ENCODE measurements at places on chromosomes 7 and 10.

DNA sequence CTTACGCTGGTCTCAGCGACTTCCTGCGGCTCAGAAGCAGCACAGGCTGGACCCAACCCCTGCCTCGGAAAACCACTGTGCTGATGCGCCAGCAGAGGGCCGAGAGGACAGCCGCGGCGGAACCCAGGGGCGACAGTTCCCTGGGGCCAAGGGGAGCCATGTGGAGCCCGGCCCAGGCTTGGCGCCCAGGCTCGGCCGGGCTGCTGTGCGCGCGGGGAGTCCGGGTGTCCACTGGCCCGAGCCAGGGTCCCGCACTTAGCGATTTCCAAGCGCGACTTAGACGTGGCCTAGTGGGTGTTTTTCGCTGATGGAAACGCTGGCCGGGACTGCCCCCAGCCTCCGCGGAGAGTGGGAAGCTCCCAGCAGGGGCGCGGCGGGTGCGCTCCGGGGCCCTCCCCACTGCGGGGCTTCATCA lies 18.6 kb upstream of the ZNF32 start:
- DNase-seq: no peak

- DNase-seq: no peak
Observed at GRCh38 chr7:70805360-70805759, 326.6 kb upstream of the GALNT17 start.

- no peak for DNase-seq
Observed at GRCh38 chr7:226281-226895, 34.0 kb downstream of the FAM20C start.

- DNase-seq: no peak
Observed at GRCh38 chr10:14172336-14172950, 158.3 kb downstream of the FRMD4A start.

- no peak for DNase-seq
Observed at GRCh38 chr7:29444267-29444666, 119.4 kb upstream of the PRR15 start.

- peak; percentile 99 for DNase-seq
Observed at GRCh38 chr10:58157076-58157766, 110.5 kb downstream of the IPMK start.

DNA sequence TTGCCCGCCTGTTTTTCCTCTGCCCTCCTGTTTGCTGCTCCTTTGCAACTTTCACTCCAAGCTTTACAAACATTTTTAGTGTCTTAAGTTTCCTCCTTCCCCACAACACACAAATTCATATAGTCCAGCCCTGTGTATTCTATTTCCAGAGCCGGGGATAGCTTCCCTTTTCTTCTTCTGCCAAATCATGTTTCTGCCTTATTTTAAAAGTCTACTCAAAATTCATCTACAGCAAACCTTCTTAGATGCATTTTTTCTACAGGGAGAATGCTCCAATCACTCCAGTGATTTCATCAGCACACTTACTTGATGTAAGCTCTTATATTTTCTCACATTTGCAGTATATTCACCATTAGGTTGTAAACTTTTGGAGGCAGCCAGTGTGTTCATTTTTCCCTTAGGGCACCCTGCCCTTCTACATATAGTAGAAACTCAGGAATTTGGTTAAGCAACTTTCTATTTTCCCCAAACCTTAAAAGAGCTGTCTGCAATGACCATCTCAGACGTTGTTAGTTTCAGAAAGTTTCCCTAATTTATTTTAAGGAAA lies 12.4 kb upstream of the ACTA2 start:
- no peak for DNase-seq

DNA sequence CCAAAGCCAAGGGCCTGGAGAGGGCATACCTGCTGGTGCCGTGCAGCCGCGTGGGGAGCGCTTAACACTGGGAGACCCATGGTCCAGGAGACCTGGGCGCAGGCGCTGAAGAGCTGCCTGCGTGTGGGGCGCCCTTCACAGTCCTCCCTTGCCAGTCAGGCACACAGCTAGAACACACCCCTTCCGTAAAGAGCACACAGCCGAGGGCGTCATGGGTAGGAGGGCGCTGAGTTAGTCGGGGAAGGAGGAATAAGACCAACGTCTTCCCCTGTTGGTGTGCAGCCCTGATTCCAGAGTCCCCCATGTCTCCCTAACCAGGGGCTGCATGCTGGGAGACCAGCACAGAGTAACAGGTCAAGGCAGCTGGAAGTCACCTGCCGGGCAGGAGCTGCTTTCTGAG lies 273.9 kb downstream of the USP6NL start:
- DNase-seq: no peak

DNA sequence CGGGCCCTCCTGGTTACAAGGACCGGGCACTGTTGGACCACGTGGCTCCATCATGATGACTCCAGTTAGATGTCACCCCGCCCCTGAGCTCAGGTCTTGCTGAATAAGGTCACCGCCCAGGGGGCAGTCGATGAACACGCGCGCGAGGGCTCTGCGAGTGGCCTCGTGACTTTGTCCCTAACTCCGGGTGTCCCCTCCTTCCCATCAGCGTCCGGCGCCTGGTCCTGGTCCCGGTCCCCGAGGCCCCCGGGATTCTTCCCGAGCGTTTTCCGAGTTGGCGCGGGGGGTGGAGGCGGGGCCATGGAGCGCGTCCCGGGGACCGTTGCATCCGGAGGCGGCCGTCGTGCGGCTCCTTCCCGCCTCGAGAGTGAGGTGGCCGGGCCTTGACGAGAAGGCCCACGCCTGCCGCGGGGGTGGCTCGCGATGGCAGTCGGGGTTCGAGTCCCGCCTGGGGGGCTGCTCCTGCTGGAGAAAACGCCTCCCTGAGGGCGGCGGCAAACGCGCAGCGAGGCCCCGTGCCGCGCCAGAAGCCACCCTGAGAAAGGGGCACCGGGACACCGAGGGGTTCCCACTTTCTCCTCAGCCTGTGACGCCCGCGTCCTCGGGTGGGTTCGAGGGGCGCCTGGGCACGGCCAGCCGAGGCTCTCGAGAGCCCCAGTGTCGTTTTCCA lies 569 bp upstream of the NPTX2 start:
- DNase-seq: no peak

DNA sequence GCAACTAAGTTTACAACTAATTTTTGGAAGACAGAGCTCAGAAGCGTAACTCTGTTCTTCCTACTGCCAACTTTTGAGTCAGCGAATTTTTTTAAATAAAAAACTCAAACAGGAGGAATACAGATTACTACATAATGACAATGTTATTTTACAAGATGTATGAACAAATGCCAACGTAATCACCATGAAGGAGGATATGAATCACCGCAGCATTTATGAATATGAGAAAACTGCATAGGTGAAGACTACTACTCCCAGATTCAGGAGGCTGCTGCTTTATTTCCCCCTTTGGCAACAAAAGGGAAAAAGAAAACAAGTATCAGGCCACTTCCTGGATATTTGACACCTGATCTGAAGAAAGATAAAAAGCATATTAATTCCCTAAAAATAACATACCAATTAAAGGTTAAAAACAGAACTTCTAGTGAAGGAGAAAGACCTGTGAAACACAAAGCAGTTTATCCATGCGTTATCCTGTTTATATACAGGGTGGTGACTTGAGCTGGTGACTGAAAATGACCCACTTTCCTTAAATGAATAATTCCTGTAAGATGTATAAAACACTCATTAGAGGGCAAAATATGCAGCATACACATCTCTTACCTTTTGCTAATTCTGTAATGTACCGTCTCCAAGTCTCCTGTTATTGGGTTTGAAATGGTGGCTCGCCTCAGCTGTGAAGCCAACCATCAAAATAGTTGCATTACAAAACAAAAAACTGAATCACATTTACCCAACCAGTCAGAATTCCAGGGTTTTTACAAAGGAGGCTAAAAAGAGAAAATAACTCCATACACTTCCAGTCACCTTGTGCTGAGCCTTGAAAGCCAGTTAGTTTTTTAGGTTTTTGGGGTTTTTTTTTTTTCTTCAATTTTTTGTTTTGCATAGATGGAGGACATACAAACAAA lies 52.0 kb downstream of the P4HA1 start:
- DNase-seq: peak; percentile 32

DNA sequence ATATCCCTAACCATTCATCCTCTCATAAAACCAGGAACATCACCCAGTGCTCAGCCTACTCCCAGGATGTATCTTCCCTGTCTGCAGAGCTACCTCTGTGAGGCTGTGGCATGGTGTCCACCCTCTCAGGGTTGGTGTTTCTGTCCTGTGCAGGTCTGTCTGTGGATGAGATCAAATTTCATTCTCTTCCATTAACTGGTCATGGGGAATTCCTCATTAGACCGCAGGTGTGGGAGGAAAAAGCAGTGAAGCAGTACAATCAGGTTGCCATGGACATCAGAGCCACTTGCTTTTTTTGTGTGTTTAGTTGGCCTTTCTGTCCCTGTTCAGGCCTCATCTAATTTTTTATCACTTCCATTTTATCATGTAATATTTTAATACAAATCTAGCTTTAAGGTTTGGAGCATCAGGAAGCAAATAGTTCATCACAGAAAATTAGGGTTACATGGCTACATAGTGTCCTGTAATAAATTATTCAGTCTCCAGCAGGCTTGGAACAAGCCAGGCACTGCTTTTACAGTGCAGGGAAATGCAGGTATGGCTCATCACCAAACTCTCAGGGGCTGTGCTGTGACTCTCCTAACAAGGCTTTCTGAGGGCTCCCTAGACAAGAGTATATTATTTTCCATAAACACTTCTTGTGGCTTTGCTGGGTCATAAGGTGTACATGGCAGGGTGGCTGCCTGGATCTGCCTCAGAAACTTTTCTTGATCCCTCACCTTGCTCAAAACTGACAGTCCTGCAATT lies 594.9 kb upstream of the IGFBP3 start:
- no peak for DNase-seq

GRCh38 chr10:112797197-112797596 lies 152.8 kb upstream of the TCF7L2 start:
- no peak for DNase-seq

- peak; percentile 82 for DNase-seq
Observed at GRCh38 chr10:79178614-79179163, 109.9 kb downstream of the ZMIZ1 start.

GRCh38 chr7:159147246-159147645 lies 2.6 kb upstream of the VIPR2 start:
- DNase-seq: no peak

- no peak for DNase-seq
Observed at GRCh38 chr10:3485057-3485686, 299.8 kb downstream of the KLF6 start.

- no peak for DNase-seq
Observed at GRCh38 chr10:7523656-7524055, 112.8 kb upstream of the SFMBT2 start.

GRCh38 chr10:17780727-17781126 lies 28.4 kb upstream of the MRC1 start:
- DNase-seq: no peak

- no peak for DNase-seq
Observed at GRCh38 chr7:6315746-6316145, 43.3 kb upstream of the CYTH3 start.

DNA sequence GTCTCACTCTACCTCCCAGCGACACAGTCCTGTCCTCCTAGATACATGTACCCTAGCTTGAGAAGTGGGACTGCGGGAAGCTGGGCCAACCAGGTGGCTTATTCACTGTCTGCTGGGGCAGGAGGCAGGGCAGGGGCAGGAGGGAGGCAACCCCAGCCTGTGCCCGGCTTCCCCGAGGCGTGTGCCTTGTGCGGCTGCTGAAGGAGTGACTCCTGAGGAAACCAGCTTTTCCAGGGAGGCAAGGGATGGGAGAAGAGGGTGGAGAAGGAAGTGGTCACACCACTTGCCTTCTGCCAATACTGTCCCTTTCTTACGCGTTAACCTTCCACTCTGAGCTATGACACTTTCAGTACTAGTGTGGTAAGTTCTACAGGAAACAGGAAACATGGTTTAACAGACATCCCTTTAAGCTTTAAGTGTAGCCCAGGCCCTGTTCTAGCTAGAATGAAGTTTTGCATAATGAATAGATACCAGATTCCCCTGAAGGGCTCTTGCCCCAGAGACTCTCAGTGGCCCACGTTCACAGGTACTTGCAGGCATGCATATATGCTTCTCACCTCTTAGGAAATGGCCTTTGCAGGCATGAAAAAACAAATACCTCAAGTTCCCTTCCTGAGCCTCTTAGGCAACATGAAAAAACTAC lies 40.6 kb downstream of the SYPL1 start:
- no peak for DNase-seq

- DNase-seq: no peak
Observed at GRCh38 chr10:51321980-51322379, 247.7 kb downstream of the PRKG1 start.

GRCh38 chr10:77417806-77418640 lies 219.6 kb downstream of the KCNMA1 start:
- DNase-seq: no peak

DNA sequence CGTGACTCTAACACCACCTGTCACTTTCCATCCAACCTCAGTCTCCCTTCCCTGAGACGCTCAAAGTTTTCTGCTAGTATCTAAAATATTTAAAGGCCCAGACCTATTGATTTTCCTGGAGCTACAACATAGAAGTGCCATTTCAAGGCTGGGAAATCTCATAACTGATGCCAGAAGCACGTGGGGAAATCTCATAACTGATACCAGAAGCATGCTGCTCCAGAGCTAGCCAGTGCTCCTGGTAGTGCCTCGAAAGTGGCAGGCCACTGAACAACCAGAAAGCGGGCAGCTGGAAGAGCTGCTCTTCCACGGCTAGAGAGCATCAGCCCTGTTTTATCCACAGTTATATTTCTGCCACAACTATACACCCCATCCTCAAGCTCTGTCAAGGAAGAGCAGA lies 72.5 kb downstream of the CAV1 start:
- no peak for DNase-seq

GRCh38 chr7:28405662-28406061 lies 6.7 kb upstream of the CREB5 start:
- DNase-seq: peak; percentile 47

DNA sequence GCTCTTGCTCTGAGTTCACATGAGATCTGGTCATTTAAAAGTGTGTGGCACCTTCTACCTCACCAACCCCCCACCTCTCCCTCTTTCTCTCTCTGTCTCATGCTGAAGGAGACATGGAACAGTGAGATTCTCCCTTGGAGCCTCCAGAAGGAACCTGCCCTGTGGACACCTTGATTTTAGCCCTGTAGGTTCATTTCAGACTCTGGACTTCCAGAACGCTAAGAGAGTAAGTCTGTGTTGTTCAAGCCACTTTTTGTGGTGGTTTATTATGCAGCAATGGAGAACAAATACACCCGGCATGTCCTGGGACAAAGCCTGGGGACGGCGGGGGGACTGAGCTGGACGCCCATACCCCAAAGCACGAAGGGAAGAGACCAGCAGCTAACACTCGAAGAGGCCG lies 20.7 kb upstream of the GIMAP8 start:
- no peak for DNase-seq

DNA sequence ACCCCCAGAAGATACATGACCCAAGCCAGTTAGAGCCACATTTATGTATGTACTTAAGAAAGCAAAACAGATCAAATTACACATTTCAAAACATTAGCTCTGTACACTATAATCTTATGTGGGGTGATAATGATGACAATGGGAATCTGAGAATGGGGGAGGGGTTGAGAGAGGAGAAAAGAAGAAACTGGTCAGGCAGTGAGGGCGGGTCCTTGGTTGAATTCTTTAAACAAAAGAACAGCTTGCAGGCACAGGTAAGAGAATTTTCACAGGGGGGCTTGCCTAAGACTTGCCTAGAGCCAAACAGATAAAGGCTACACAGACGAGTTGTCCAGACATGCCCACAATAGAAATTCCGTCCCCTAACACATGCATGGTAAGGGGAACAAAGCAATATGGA lies 76.8 kb upstream of the PTER start:
- no peak for DNase-seq

All from HFF-Myc (cell line).